Bladder microvascular endothelial cell (primary cell): ENCODE measurements at places on chromosomes 2 and 18. TPM values are rescaled to one million over a fixed set of nuclear protein-coding genes. Genes with fewer than 3 reads are reported as not detected.

The FNDC4 gene
- 11.6 and 14.6 TPM in 2 replicates for total RNA-seq

The SLC66A3 gene
- 24.4 and 25.3 TPM in 2 replicates for total RNA-seq

The VWA3B gene
- total RNA-seq, result not detected in 2 replicates

The MYO5B gene
- 0.31 and 1.1 TPM in 2 replicates for total RNA-seq

The ALLC gene
- total RNA-seq, result not detected in 2 replicates
